Daoy (cell line): ENCODE measurements at places on chromosomes 6 and 20. TPM values are rescaled to one million over a fixed set of nuclear protein-coding genes. Genes with fewer than 3 reads are reported as not detected.

Gene UBE3D
- total RNA-seq: 7.9 and 9.9 TPM in 2 replicates

Gene FERMT1
- total RNA-seq: 4.6 and 5.7 TPM in 2 replicates

Gene CTCFL
- total RNA-seq: 0.06 TPM in 1 of 2 replicates, not detected in the other

Gene HLA-DMB
- 0.23 and 3.2 TPM in 2 replicates for total RNA-seq

Gene NKX2-4
- total RNA-seq: 3.8 and 7.3 TPM in 2 replicates

Gene NAPB
- total RNA-seq: 4.8 and 5.6 TPM in 2 replicates

Gene CST5
- total RNA-seq: not detected in 2 replicates

Gene SDCBP2
- total RNA-seq: 1.3 and 3.7 TPM in 2 replicates

Gene BPIFA1
- total RNA-seq: not detected in 2 replicates

DNA sequence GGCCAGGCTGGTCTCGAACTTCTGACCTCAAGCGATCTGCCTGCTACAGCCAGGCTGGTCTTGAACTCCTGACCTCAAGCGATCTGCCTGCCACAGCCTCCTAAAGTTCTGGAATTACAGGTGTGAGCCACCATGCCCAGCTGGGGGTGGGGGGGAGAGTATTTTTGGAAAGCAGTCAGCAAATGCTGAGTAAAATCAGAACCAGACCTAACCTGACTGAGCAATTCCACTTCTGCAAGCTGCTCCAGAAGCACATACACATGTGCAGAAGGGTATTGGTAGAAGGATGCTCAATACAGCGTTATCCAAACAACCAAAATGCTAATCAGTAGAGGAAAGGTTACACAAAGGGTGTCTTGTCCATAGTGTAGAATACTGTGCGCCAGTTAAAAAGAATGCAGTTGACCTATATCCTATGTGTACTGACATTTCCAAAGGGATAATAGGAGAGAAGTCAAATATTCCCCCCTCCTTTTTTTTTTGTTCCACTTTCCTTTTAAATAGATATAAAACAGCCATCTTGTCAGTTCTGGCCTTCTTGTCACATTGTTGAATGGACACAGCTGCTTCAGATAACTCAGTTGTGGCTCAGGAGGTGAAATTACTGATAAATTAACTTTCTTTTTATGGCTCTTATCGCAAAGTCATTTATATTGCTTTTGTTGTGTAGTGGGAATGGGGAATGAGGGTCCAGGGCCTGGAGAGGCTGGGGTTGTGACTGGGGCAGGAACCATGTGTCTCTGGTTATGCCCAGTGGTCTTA is 74.6 kb downstream of the DTD1 start:
- no peak for DNase-seq

- no peak for DNase-seq
Measured at GRCh38 chr20:43529051-43529450, 21.6 kb downstream of the L3MBTL1 start.

DNA sequence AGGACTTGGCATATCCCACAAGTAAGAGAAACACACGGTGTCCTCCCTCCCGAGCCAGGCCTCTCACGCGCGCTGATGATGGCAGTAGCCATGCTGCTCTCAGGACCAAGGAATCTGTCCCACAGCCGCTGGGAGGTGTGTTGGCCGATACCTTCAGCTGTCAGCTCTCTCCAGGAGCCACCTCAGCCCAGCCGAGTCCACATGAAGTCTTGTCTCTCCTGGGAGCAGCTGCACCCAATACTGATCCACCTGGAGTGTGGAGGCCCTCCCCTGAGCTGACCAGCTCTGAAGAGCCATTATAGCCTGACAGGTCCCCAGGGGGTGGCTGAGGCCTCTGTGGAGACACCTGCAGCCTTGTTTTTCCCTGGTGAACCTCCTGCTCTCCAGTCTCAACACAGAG is 23.8 kb upstream of the NXT1 start:
- no peak for DNase-seq

DNA sequence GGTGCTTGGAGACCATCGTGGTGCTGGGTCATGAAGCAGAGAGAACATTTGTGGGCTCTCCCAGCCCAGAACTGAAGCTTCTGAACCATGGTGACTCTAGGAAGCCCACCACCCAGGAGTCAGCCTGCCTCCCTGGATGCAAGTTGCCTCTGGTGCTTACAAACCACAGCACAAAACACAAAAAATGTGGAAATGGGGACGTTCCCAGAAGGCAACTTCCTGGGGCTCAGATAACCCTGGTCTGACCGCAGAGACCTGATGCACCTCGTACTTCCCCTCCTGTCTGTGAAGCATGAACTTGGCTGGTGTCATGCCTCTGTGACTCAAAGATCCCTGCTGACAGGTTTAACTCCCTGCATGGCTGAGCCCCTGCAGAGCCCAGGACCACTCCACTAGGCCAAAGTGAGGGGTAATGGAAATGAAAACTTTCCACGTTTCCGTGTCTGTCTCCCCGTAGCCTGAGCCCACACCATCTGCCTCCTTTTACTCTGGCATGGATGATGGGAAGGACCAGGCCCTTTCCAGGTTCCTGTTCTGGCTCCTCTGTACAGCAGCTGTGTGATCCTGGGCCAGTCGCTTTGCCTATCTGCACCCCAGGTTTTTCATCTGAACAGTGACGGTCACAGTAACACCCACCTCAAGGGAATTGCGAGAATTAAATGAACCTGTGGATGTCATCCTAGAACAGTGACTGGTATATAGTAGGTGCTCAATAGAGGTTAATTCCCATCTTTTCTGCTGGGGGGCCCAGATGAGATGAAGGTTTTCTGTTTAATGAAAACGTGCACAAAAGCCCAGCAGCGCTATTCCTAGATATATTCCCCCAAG is 57.7 kb downstream of the PPP1R16B start:
- DNase-seq: no peak

- DNase-seq: no peak
Measured at GRCh38 chr6:46324706-46325105, 153.9 kb upstream of the ENPP5 start.

DNA sequence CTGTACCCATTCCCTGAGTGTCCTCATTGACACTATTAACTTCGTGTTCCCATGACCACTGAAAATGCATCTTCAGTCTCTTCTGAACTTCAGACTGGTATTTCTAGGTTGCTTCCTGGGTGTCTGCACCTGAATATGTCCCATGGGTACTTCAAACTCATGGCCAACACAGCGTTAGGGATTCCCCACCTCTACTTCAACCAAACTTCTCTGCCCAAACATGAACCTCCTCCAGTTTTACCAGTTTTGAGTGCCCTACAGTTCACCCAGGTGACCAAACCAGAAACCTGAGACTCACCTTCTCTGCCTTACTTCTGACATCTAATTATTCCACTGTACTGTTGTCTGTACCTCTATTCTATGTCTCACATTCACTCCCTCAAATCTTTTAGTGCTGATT is 99.5 kb upstream of the SUPT3H start:
- no peak for DNase-seq

DNA sequence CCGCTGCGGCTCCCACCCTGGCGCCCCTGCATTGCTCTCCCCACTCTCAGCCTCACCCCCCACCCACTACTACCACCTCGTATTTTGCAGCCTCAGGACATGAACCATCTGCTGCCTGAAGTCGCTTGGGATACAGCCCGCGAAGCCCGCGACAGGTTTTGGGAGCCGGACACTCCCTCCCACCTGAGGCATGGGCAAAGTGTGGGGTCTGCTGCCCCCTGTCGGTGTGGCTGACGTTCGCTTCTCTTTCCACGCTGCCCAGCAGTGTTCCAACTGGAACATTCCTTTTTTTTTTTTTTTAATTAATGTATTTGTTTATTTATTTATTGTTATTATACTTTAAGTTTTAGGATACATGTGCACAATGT is 15.3 kb upstream of the LPA start:
- DNase-seq: peak; percentile 12

DNA sequence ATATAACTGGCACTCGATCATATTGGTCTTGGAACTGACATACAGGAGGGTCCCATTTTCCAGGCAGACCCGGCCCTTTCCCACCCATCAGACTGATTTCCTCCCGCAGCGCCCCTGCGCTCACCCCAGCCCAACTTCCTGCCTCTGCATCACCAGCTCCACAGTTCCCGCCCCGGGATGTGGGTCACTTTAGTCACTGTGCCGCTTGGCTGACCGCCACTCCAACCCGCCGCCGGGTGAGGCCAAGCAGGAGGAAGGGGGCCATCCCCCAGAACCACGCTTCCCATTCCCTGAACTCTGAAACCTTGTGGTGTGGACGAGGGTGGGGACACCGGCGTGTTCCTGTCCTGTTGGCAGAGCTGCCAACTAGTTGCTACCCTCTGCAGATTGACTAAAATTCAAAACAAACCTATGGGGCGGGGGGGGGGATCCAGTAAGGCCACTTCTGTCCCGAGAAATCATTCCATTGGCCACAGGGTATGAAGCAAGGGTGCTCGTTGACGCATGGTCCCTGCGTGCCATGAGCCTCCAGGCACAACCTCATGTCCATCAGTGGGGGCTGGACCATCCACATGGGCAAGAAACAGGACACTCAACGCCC is 12.3 kb downstream of the TGM2 start:
- peak; percentile 94 for DNase-seq

- DNase-seq: no peak
Measured at GRCh38 chr6:74408844-74409243, 712.8 kb downstream of the CD109 start.

DNA sequence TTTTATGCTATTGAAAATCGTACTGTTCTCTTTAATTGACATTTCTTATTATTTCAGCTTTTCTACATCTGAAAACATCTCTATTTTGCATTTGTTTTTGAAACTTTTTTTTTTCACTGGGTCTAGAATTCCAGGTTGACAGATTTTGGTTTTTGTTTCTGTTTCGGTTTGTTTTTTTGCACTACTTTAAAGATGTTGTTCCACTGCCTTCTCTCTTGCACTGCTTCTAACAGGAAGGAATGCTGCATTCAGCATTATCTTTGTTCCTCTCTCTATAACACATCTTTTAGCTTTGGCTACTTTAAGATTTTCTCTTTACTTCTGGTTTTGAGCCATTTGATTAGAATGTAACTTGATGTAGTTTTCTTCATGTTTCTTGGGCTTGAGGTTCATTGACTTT is 20.1 kb upstream of the SLC17A1 start:
- no peak for DNase-seq

DNA sequence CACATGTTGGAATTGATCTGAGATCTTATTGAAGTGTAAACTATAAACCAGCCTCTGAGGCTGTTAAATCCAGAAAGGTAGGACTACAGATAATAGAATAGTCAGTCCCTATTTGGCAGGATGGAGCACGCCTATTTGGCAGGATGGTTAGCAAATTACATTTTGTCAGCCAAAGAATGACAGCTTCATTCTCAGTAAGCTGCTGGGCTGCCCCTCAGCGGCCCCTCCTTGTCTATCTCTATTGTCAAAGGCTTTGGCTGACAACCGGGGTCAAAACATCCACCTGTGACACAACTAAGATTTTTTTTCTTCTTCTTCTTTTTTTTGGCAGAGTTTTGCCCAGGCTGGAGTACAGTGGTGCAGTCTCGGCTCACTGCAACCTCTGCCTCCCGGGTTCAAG is 123.4 kb upstream of the ECI2 start:
- DNase-seq: no peak

GRCh38 chr20:44023515-44024371 is 109.1 kb downstream of the TOX2 start:
- DNase-seq: no peak

DNA sequence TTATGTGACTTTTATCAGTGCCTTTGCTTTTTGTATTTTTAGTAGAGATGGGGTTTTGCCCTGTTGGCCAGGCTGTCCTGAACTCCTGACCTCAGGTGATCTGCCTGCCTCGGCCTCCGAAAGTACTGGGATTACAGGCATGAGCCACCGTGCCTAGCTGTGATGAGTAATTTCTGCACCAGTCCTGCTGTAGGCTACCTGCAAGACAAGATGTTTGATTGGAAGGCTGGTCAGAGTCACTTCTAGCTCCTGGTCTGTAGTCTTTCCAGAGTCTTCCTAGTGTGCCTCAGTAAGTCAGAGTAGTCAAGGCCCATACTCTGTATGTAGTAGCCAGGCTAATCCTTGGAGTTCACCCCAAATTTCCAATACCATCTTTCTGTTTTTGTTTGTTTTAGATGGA is 8.9 kb downstream of the TIAM2 start:
- DNase-seq: no peak

DNA sequence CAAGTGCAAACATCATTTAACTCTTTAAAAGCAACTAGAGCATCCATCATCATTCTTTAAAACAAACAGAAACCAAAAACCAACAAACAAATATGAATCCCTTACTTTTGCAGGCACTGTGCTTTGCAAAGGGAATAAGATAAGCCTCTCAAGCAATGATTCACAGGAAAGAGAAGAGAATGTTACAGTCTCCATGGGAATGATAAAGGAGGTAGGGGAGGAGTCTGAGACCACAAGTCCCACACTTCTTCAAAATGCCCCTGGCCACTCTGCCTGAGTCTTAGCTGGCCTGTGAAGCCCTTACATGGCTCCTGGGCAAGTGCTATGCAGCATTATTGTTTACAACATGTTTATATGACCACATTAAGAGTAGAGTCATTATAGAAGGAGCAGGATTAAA is 257.7 kb upstream of the MARCKS start:
- DNase-seq: peak; percentile 66

DNA sequence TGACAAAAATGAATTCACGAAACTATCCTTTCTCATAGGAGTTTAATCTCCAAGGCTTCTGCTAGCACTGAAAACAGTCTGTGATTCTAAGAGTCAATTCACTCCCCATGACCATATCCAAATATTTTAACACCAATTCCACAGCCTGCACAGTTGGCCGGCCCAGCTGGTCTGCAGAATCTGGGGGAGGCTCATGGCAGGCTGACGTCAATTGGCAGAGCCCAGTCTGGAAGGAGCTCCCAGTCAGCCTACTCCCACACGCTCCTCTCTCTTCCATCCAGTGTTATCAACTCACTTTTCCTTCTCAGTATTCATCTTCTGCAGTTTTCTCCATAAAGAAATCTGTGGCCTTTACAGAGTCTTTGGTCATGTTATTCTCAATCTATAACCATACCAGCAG is 111.0 kb downstream of the TBXT start:
- DNase-seq: no peak

- DNase-seq: no peak
Measured at GRCh38 chr6:62146954-62147853, 138.8 kb downstream of the KHDRBS2 start.

GRCh38 chr20:19654921-19655320 is 103.1 kb upstream of the RIN2 start:
- no peak for DNase-seq

GRCh38 chr6:39806278-39806677 is 14.1 kb downstream of the DAAM2 start:
- no peak for DNase-seq

- no peak for DNase-seq
Measured at GRCh38 chr6:149035766-149036165, 281.7 kb upstream of the TAB2 start.

DNA sequence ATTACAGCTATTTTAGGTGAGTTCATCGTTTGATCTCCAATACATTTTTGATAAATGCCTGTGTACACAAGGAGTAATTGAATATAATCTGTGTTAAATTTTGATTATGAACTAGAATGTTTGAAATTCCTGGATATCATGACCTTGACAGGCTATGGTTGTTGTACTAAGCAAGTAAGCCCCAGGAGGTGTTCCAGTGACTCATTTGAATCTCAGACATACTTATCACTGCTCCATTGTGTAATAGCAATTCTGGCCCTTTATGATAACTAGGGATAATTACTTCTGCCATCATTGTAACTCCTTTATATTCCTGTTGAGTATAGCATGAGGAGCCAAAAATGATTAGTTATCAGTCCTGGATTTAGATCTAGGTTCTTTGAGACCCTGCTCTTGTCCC is 1424.6 kb upstream of the ADGRB3 start:
- no peak for DNase-seq
